Activated T-cell treated with anti-CD3 and anti-CD28 coated beads, Interleukin-2, amount 50 U/mL, for 1 hour (primary cell): ENCODE measurements at places on chromosomes 2 and 18.
A peak's percentile ranks its signal among the peaks of the same experiment; 100 is the strongest.

DNA sequence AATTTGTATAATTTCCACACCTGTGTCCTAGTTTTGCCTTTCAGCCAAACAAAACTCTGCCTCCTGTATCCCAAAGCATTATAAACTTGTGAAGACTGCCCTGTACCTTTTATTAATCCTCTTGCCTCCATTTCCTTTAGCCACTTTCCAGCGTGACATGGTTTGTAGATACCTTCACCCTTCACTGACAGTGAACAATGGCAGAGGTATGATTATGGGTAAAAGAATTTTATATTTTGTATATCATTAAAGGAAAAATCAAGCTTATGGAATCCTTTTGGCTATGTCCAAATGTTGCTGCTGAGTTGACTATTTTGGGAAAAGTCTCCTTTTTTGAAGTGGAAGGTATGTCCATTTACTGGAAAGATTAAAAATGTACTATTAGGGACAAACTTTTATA, 251.7 kb downstream of the HNMT start:
- no peak for DNase-seq

DNA sequence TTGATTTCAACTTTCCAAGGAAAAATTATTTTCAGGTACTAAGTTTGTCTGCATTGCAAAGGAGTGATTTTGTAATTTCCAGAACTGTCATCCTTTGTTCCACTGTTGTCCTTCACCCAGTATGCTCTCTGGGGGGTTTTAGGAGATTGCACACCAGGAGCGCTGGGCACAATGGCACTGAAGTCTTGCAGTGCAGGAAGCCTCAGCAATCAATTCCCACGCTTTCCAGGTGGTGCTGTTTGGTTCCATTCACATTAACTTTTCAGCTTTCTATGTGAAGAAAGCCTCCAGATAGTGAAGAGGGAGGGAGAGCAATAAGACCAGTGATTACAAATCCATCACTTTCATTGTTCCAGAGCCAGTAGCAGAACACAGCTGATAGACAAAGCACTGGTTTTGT, 344.0 kb upstream of the VWC2L start:
- no peak for DNase-seq

GRCh38 chr18:29185801-29186200, 1008.9 kb upstream of the CDH2 start:
- no peak for DNase-seq

DNA sequence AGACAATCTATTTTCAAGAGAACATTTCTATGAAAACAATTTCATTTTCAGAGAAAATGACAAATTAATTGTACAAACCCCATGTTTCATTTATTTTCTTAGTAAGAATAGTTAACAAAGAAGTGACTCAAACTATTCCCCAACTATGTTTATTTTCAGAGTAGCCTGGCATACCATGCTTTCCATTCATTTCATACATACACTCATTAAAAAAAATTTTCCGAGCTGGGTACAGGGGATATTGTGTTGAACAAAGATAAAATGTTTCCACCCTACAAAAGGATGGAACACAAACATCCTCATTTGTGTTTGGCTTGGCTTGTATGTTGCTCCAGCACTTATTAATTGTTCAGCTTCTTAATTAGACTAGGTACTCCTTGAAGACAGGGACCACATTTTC, 331.4 kb downstream of the EXOC6B start:
- no peak for DNase-seq

DNA sequence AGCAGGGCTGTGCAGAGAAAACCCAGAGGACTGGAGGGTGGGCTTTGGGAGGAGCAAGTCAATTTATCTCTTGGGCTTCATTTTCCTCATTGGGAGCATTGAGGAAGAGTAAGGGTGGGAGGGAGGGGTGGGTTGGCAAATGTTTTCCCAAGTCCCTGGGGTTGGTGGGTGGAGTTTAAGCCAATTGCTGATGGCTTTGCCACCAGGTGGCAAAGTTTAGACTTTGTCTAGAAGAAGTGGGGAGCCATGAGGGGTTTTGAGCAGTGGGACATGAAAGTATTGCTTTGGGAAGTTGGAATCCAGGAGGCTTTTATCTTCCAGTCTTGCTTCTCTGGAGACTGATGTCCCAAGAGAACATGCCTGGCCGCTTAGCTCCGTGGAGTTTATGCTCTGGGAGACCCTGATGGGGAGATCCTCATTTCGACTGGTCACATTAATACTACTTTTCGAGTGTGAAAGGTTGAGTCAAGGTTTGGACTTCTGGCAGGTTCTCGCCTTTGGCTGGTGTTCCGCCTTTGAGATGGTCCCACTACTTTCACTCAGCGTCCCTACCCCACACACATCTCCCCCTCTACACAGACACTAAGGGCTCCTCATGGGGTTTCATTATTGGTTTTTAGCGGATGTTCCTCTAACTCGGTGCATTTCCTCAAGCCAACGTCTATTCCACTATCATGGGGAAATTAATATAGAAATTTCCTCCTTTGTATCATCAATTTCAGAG, 126.7 kb downstream of the PRKCE start:
- DNase-seq = no peak

GRCh38 chr2:9739531-9739964, 103.7 kb upstream of the TAF1B start:
- DNase-seq = peak; percentile 60

GRCh38 chr2:160752475-160753330, 259.1 kb upstream of the RBMS1 start:
- no peak for DNase-seq

- DNase-seq = no peak
Observed at GRCh38 chr2:193980599-193980998, 1676.4 kb upstream of the SLC39A10 start.

- DNase-seq = no peak
Observed at GRCh38 chr2:100960688-100961087, 41.4 kb upstream of the RPL31 start.

DNA sequence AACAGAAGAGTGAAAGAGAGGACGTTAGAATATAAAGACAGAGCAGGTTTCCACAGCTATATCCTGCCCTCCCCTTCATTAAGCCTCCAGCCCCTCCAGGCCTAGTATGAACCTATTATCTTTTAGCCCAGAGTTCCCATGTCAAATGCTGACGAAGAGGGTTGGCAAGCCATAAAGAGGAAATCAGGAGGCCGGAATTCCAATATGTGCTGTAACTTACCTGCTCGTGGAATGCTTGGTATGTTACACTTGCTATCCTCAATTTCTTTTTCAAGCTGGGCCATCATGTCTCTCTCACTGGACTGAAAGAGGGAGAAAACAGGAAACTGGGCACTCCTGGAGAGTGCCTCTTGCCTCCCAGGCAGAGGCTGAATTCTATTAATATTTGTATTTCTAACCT, 264.1 kb downstream of the TRIB2 start:
- no peak for DNase-seq

DNA sequence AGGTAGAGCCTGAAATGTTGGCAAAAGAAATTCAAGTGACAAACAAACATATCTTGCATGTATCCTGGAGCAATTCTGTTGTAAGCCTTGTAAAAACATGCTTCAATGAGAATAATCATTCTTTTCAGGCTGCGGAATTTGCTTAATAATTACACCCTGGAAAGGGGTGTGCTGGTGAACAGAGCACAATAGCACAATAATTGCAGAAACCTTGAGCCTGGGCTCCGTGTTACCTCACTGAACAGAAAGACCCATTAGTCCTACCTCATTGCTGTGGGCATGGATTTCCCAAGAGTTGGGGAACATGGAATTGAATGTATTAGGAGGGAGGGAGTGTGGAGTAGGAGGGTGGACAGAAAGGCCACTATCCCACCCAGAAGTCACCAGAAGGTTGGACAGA, 168.0 kb upstream of the ALKAL2 start:
- no peak for DNase-seq

DNA sequence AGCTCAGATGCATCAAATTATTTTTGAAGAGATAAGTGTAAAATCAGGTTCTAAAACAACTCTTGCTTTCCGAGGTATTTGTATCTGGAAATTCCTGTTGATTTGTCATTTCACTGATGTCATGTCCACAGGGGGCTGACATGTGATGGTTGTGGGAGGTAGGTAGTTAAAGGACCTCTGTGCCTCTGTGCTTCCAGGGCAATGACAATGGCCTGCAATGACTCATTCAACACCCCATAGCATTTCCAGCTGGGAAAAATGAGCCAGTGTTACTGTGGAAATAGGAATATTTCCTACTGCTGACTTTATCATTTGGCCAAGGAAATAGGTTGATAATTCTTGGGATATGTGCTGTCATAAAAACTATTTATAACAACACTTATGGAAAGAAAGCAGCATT, 86.2 kb upstream of the CCDC195 start:
- DNase-seq = no peak

GRCh38 chr2:203021991-203022390, 7.3 kb downstream of the NBEAL1 start:
- no peak for DNase-seq

- no peak for DNase-seq
Observed at GRCh38 chr2:98372579-98372978, 26.3 kb downstream of the CNGA3 start.

GRCh38 chr2:174608866-174609214, 11.2 kb upstream of the WIPF1 start:
- DNase-seq = no peak

GRCh38 chr2:111185361-111186022, 64.8 kb downstream of the BCL2L11 start:
- DNase-seq = no peak

GRCh38 chr2:224638301-224638823, 53.2 kb upstream of the CUL3 start:
- peak; percentile 24 for DNase-seq

GRCh38 chr2:16255120-16255519, 314.8 kb downstream of the MYCN start:
- no peak for DNase-seq

DNA sequence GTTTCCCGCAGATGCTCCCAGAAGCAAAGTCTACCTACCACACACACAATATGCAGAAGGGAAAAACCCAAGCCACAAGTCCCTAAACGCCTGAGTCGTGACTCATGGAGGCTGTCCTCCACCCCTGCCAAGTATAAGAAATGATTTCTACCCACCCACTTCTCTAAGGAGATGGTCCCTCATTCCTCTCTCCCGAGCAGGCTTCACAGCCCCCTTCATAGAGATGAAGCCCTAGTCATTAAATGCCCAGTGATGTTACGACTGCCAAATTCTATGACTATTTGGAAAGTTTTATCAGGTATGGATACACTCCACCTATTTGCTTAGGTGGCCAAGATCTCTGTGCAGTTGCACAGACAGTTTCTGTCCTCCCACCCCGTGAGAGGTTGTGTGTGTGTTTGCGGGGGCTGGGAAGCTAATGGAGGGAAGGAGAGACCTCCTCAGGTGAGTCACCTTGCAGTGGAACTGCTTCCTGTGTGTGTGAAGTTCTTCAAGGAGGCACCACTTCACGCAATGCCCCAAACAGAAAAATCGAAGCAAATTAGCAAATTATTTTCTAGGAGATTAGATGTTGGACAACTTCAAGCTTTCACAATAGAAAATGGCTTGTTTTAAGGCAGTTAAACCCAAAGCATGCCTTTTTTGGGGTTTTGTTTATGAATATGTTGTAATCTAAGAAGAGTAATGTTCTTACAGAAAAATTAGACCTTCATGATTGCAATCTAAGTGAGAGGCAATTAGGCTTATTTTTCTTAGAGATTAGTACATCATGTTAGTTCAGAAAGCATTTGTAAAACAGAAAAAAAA, 175.2 kb downstream of the TGIF1 start:
- DNase-seq = peak; percentile 38

GRCh38 chr2:132911726-132912724, 242.0 kb upstream of the LYPD1 start:
- no peak for DNase-seq

- no peak for DNase-seq
Observed at GRCh38 chr2:80340022-80340421, 35.5 kb upstream of the LRRTM1 start.

DNA sequence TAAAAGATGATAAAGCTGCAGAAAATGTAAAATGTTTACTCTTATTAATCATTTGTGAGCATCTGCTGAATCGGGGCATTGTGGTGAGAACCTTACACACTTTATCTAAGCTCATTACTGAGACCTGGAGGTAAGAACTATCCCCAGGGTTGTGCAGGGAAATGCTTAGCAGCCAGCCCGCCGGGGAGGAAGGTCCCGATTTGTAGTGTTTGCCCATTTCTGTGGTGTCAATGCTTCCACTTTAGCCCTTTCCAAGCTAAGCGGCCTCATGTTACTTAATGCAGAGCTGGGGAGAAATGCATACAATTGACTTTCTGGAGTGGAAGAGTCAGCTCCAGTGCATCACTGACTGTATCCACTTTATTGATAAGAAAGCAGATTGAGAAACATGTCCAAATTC, 20.8 kb upstream of the KCNK3 start:
- DNase-seq = no peak

- no peak for DNase-seq
Observed at GRCh38 chr2:47062681-47063537, 92.2 kb downstream of the STPG4 start.

- no peak for DNase-seq
Observed at GRCh38 chr2:140257692-140258300, 1477.6 kb upstream of the NXPH2 start.

- DNase-seq = no peak
Observed at GRCh38 chr18:77708826-77709506, 459.3 kb downstream of the GALR1 start.

DNA sequence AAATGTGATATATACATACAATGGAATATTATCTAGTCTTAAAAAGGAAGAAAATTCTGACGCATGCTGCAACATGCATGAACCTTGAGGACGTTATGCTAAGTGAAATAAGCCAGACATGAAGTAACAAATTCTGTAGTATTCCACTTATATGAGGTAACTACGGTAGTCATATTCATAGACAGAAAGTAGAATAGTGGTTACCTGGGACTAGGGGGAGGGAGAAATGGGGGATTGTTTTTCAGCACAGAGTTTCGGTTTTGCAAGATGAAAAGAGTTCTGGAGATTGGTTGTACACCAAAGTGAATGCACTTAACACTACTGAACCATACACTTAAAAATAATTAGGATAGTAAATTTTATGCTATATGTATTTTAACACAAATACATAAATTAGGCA, 215.9 kb upstream of the FBXO11 start:
- no peak for DNase-seq

- DNase-seq = no peak
Observed at GRCh38 chr2:26568076-26568890, 72.9 kb downstream of the CIB4 start.

- no peak for DNase-seq
Observed at GRCh38 chr18:71598374-71598773, 945.8 kb downstream of the CBLN2 start.

GRCh38 chr2:212854116-212854515, 297.3 kb downstream of the IKZF2 start:
- DNase-seq = no peak

DNA sequence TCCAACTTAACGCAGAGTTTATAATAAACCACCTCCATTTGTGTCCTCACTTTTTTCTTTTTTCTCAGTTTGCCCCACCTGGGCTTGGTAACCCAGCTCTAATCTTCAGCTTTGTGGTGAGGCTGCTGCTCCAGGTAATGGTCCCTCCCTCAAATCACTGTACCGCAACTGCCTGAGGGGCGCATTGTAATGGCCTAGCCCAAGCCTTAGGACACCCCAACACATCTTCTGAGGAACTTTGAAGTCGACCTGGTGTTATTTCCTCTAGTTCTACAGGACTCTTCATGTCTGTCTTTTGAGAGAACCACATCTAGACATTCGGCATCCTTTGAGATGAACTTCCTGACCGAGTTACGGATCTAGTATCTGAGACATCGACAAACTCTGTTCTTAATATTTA, 99.7 kb downstream of the PLEKHM3 start:
- DNase-seq = no peak
